ENCODE measurements at places on chromosomes 6 and 20.

- DNase-seq = no peak
These were observed 47.1 kb downstream of the NEDD9 start for GRCh38 chr6:11185204-11185842.

DNA sequence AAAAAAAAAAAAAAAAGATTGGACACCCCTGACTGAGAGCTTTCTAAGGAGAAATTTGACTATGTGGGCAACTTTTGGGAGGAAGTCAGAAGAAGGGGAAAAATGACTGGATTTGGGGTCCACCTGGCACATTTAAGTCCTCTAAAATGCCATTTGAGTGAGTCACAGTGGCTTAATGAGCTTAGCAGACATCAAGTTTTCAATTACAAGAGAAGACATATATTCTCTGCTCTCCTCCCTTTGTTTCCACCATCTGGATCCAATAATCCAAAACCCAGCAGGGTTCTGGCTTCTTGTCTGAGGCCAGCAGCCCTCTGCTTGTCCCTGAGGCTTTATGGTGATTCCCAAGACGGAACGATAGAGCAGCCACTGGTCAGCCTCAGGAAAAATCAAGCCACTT, 6.9 kb downstream of the PI3 start:
- no peak for DNase-seq

- DNase-seq = no peak
These were observed 68.7 kb downstream of the POPDC3 start for GRCh38 chr6:105111105-105111504.

GRCh38 chr6:135572051-135572450, 74.5 kb upstream of the AHI1 start:
- no peak for DNase-seq

GRCh38 chr6:158047563-158048323, 66.1 kb downstream of the SYNJ2 start:
- no peak for DNase-seq

Measured in vagina (tissue), 2 donors.